NCI-H2081 (cell line): ENCODE measurements at places on chromosomes 6 and 20.

DNA sequence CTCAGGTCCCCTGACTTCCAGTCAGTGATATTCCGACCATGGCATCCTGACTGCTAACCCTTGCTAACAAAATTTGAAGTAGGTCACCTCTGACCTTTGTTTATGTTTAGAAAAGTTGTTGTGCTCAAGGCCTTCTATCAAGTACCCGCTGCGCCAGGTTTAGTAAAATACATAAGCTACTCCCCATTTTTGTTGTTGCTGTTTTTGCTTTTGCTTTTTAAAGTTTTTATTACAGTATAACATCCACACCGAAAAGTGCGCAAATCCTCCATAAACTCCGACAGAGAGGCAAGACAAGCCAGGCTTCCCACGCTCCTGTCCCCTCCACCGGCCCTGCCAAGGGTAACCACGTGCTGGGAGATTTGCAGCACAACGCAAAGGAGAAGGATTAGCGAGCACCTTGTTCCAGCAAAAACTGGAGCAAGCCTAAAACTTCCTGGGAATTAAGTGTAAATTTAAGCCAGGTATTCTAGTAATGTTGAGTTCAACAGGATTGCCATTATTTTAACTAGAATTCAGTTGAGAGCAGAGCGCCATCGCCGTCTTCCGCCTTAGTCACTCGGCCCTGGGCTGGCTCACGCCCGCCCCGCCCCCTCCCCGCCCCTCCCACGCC is 17.8 kb upstream of the HMGN4 start:
- DNase-seq: no peak

DNA sequence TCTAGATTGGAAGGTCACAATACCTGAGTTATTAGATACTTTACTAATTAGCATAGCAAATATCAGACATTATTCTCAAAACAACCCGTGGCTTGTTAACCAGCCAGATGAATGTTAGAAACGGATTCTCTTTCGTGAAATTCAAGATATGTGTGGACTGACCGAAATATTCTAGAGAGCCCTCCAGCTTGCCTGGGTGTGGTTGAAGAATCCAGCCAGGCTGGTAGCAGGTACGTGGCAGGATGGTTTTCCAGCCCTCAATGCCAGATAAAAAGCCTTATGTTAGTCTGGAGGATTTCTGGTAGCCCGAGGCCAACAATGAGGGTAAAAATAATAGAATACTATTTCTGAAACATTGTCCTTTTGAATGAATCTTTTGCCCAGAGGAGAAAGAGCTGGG is 19.3 kb downstream of the ECT2L start:
- DNase-seq: no peak

- DNase-seq: no peak
These were observed 323.4 kb downstream of the BTBD3 start for GRCh38 chr20:12241065-12241464.

DNA sequence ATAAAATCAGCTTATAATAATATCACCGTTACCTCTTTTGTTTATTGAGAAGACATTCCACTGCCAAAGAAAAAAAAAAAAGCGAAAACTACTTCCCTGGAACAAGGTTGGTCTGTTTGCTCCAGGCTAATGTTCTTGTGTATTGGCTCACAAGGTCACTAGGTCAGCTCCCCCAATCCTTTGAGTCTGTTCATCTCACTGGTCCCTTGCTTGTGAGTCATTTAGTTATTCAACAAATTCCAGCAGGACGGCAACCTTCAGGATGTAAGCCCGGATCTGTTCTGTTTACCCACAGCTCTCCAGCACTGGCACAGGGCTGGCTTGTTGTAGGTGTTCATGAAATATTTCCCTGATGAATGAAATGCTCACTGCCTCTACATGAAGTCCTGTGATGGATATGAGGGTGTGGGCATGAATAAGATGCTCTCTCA is 3.3 kb downstream of the ARHGAP40 start:
- no peak for DNase-seq

DNA sequence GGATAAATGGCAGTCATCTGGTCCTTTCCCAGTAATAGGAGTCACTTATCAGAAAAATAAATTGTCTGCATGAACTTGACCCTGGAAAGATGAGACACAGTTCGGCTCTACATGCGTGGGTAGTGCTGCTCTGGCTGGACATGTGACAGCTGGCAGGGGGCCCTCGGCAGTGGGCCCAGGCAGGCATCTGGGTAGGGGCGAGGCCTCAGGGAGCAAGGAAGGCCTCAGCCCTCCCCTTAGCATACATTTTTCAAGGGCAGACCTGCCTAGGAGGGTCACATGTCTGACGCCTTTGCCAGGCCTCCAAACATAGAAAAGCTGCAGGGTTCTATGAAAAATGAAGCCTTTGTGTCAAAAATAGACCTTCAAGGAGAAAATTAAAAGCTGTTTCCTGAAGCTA is 12.8 kb upstream of the ILRUN start:
- no peak for DNase-seq

- no peak for DNase-seq
These were observed 355.1 kb downstream of the SMOC2 start for GRCh38 chr6:168796106-168796505.

GRCh38 chr6:9408402-9409117 is 973.2 kb upstream of the SLC35B3 start:
- DNase-seq: peak; percentile 16

GRCh38 chr6:107506145-107506544 is 16.2 kb downstream of the SOBP start:
- DNase-seq: no peak

DNA sequence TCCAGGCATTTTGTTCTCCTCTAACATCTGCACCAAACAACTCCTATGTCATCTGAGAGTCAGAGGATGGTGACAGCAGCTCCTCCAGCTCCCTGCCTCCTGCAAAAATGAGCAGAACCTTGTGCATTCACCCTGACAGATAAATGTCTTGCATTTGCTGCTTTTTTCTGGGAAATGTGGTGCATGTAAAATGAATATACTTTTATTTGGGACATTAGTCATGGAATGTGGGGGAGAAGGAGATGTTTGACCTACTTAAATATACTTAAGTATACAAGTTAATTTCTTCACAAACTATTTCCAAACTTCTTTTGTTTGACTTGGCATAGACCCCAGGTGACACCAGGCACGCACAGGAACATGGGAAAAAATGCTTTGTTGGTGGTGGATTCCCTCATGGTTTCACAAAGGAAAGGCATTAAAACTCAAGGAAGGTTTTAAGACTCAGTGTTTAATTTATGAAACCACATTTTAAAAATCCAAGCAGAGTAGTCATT is 181.8 kb upstream of the MCHR2 start:
- no peak for DNase-seq

- no peak for DNase-seq
These were observed 177.7 kb upstream of the RNF24 start for GRCh38 chr20:4193069-4193452.

- DNase-seq: no peak
These were observed 89.6 kb upstream of the TOX2 start for GRCh38 chr20:43825051-43825402.

- no peak for DNase-seq
These were observed 21.8 kb downstream of the POM121L2 start for GRCh38 chr6:27290065-27290849.

DNA sequence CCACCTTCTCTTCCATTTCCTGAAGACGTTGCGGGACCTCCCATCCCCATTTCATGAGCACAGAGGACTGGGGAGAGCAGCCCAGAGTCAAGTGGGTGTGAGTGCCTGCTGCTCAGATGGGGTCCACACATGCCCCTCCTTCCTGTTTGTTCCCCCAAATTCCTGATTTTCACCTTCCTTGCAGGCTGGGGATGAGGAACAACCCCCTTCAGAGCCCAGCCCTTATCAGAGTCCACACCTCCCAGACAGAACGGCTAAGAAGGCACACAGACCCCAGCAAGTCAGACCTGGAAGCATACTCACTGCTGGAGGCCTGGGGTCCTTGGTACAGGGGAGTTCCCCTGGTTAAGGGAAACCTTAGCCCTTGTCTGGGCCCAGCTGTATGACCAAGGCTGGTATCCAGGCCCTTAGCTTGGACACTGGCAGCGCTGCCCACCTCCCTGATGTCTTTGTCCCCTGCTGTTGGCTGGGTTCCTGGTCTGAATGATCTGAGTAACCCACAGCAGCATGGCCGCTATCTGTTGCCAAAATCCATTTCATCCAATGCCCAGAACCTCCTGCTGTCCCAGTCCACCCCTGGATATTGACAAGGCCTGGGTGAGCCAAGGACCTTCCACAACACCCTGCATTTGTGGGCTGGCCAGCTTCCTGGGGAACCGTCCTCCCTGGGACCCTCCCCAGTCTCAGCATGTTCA is 230.9 kb downstream of the SYNDIG1 start:
- no peak for DNase-seq

- no peak for DNase-seq
These were observed 68.7 kb upstream of the SLC4A11 start for GRCh38 chr20:3307725-3308124.

DNA sequence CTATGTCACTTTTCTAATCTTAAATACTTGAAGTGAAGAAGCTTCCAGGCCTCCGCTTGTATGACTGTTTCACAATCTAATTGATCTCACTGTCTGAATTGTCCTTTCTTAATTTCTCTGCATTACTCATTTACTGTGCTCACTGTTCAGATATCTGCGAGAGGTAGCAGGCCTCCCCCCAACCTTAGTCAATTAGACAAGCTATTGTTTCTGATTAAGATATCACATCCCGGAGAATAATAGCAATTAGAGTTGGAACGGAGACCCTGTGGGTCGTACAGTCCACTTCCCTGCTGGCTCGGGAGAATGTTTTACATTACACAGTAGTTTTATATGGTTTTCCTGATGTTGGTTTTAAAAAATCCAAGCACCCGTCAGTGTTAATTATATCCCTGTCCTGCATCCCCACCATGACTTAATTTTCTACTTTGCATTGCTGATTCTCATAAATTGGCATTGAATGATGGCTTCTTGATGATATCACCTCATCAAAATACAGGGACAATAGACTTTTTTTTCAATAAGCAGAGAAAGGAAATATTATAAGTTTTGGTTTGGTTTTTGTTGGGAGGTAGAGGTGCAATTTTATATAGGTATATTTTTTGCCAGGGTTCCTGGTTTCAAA is 178.7 kb upstream of the TSHZ2 start:
- DNase-seq: no peak

GRCh38 chr6:3630258-3630835 is 121.2 kb downstream of the PXDC1 start:
- no peak for DNase-seq

GRCh38 chr20:51695574-51696303 is 72.5 kb downstream of the ATP9A start:
- peak; percentile 28 for DNase-seq

GRCh38 chr6:40244699-40245098 is 310.4 kb upstream of the MOCS1 start:
- no peak for DNase-seq

GRCh38 chr6:101716387-101716786 is 322.9 kb downstream of the GRIK2 start:
- DNase-seq: no peak

DNA sequence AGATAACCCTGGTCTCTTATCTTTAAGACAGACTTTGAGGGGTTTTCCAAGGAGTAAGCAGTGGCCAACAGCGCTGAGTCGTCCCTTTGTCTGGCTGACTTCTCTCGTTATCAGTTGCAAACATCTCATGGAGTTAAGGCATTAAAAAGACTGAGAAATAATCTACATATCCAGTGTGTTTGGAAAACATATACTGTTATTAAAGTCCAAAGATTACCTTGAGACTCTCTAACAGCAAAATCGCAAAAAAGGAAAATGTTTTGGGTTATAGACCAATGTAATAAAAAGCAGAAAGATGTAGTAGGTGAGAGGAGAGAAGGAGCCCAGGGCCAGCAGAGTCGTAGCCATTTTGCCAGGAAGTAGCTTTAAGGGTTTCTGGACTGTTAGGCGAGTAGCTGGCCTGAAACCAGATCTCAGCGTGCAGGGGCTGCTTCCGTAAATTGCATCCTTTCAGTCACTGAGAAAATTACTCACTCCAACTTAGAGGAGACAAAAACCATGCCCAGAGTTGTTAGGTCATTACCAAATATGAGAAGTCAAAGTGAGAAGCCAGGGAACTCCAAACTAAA is 24.6 kb downstream of the MYLK4 start:
- no peak for DNase-seq

GRCh38 chr6:163839296-163839695 is 424.8 kb downstream of the QKI start:
- DNase-seq: no peak

DNA sequence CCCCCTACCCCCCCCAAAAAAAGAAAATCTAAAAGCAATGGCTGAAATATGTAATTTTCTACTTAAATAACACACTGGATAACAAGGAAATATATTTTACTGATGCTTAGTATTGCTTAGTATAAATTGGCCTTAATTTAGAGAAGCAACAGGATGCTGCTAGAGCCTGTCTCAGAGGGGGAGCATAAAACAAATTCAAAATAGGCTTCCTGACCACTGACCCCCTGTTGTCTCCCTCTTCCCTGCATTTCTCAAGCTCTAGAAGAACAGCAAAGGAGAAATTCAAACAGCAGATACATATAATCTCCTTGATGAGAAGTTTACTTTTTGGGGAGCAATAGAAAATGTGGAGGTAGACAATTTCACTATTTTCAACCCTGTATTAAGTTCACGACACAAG is 631.1 kb upstream of the GJE1 start:
- no peak for DNase-seq

DNA sequence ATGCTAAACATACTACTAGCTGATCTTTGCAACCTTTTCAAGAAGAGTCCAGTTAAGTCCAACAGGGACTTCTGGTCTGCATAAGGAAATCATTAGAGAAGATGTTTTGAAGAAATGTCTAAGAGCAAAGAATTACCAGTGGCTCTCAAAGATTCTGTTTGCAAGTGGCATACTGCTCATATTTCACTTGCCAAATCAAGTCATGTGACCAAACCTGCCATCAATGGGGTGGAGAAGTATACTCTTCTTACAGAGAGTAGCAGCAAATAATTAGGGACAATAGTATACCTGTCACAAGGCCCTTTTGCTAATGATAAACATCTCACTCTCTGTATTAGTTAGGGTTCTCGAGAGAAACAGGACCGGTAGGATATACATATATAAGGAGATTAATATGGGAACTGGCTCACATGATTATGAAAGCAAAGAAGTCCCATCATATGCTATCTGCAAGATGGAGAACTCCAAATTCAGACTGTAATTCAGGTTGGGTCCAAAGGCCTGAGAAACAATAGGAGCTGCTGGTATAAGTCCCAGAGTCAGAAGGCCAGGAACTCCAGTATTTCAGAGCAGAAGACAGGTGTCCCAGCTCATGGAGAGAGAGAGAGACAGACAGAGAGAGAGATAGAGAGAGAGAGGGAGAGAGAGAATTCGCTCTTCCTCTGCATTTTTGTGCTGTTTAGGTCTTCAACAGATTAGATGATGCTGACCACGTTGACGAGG is 111.5 kb downstream of the LCA5 start:
- no peak for DNase-seq

GRCh38 chr6:111706841-111707391 is 101.2 kb upstream of the TRAF3IP2 start:
- DNase-seq: no peak

- DNase-seq: no peak
These were observed 23.0 kb downstream of the C6orf89 start for GRCh38 chr6:36908747-36909146.

GRCh38 chr20:62494537-62494936 is 18.7 kb upstream of the GATA5 start:
- DNase-seq: no peak

GRCh38 chr6:112234601-112235000 is 19.8 kb downstream of the LAMA4 start:
- no peak for DNase-seq
